ENCODE measurements at places on chromosomes 7 and 10.
A peak's percentile ranks its signal among the peaks of the same experiment; 100 is the strongest.

GRCh38 chr10:89837165-89838043, 136.0 kb downstream of the KIF20B start:
- DNase-seq = no peak

- peak; percentile 30 for DNase-seq
These were observed 100.9 kb upstream of the PDLIM1 start for GRCh38 chr10:95391581-95392216.

DNA sequence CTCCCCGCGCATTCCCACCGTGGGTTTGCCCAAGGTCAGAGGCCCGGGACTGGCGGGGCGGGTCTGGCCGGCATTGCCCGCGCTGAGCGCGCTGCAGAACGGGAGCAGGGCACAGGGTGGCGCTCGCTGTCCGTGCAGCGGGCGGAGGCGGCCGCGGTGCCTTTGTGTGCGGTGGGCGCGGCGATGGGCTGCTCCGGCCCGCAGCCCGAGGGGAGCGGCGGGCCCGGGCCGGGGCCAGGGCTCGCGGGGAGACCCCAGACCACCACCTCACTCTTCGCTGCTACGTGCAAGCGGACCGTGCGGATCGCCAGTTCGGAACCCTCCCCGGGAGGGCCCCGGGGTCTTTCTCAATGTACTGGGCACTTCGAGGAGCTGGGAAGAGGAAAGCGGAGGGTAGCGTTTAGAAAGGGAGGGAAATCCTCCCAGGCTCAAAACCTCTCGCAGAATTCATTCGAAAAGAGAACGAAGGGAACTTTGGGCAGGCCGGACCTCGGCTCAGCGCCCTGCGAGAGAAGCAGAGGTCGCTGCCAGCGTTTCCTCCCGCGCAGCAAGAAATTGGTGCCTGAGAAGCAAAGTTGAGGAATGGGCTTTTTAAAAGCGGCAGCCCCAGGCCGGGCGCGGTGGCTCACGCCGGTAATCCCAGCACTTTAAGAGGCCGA, 8.5 kb downstream of the SP8 start:
- DNase-seq = no peak

DNA sequence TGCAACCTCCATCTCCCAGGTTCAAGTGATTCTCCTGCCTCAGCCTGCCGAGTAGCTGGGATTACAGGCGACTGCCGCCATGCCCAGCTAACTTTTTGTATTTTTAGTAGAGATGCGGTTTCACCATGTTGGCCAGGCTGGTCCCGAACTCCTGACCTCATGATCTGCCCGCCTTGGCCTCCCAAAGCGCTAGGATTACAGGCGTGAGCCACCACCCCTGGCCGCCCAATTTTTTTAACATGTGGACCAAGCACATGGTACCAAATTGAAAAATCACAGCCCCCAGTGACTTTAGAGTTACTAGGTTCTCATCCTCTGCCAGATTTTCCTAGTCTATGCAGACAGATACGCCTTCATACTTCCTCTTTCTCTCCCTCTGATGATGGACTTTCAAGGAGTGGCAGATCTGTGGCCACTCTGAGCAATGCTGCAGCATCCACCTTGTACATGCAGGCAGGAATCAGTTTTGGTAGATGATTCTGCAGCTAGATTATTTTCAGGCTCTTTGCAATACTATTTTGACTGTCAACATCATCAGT, 34.0 kb upstream of the EZH2 start:
- DNase-seq = no peak

- DNase-seq = no peak
These were observed 170.8 kb downstream of the RNF216 start for GRCh38 chr7:5610500-5611186.

GRCh38 chr7:27942711-27943110, 202.7 kb downstream of the TAX1BP1 start:
- DNase-seq = no peak

GRCh38 chr7:16978358-16979244, 96.8 kb upstream of the AGR3 start:
- peak; percentile 91 for DNase-seq

DNA sequence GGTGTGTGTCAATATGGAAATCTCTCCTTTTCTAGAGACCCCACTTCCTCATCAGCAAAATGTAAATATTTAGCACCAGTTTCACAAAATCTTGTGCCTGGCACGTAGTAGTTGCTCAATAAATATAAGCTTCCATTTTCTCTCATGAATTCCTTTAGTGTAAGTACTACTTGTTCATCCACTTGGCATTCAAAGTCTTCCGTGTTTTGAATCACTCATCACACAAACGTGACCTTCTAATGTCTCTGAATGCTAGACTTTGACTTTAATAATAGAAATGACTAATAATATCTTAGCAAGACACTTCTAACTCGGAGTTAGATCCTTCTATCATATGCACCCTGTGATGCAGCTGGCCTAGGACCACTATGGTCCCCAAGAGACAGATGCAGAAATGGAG, 168.7 kb upstream of the ZNF32 start:
- DNase-seq = peak; percentile 72

DNA sequence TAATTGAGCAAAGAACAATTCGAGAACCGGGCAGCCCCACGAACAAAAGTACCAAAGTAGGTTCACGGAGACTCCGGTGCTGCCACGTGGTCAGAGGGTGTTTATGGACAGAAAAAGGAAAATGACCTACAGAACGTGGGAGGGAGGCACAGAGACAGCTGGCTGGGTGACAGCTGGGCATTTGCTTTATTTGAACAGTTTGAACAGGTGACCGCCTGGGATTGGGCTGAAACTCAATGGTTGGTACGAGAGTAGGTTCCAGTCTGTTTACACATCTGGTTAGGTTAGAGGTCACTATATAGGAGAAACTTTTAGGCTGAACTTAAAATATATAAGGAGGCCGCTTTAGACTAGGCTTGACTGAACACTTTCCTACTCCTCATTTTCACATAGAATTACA, 50.6 kb upstream of the CELF2 start:
- no peak for DNase-seq

DNA sequence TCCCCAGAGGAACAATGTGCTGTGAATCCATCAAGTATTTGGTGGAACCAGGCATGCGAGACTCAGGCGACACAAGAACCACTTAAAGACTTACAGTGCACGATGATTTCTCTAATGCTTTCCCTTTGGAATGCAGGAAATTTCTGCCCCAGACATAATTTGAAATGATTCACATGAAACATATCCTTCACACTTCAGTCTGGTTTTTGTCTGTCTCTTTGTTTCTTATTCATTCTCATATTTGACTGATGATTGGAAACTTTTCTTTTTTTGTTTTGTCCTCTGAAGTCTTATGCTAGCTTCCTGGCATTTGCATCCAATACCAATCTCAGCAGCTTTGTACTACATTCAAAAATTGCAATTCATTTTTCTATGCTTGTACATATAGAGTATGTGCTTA, 502.8 kb downstream of the PHTF2 start:
- DNase-seq = peak; percentile 7

DNA sequence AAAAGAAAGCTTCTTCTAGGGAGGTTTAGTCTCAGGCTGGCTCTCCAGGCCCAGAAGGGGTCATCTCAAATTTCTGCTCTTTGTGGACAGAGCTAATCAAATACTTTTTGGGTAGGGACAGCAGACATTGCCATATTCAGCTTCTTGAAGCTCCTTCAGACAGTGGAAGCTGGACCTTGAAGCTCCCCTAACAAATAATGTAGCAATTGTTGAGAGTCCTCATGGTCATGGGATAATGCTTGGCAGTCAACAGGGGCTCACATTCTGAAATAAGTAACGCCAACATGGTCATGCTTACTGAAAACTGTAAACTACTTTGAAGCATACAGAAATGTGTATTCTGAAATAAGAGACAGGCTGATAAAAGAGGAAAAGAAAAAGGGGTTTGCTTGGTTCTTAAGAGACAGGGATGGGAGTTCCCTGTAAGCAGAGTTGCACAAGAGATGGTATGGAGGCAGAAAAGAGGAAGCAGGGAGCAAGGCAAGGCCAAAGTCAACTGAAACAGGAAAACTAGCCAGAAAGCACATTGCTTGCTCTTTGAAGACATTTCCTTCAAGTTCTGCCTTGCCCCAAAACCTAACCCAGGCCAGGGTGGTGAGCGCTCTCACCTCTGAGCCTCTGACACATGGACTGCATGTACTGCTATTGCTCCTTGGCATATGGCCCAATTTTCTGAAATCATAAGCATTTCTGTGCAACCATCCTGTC, 53.1 kb upstream of the KMT2E start:
- DNase-seq = peak; percentile 65

- peak; percentile 44 for DNase-seq
These were observed 41.8 kb upstream of the HERPUD2 start for GRCh38 chr7:35736725-35737124.

DNA sequence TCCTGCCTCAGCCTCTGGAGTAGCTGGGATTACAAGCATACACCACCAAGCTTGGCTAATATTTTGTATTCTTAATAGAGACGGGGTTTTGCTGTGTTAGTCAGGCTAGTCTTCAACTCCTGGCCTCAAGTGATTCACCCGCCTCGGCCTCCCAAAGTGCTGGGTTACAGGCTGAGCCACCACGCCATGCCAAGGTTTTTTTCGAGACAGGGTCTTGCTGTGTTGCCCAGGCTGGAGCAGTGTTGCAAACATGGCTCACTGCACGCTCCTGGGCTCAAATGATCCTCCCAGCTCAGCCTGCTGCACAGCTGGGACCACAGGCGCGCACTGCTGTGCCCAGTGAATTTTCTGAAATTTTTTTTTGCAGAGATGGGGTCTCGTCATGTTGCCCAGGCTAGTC, 3.3 kb upstream of the SEC31B start:
- no peak for DNase-seq

- DNase-seq = peak; percentile 39
These were observed 223.1 kb downstream of the REEP3 start for GRCh38 chr10:63744060-63744941.

GRCh38 chr10:49371967-49372366, 23.9 kb downstream of the DRGX start:
- no peak for DNase-seq

DNA sequence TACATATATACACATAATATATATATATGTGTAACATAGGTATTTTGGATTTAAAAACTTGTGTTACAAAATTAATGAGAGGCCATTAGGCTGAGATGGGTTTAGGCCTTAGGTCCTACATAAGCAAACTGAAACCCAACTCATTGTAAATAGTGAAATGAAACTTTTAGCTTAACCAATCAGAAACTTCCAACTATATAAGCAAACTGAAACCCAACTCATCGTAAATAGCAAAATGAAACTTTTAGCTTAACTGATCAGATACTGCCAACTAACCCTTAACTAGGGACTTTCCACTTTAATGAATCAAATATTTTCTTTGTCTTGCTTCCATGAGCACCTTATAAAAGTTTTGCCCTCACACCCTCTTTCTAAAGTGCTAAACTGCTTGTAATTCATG, 17.3 kb upstream of the SAMD9L start:
- peak; percentile 36 for DNase-seq

DNA sequence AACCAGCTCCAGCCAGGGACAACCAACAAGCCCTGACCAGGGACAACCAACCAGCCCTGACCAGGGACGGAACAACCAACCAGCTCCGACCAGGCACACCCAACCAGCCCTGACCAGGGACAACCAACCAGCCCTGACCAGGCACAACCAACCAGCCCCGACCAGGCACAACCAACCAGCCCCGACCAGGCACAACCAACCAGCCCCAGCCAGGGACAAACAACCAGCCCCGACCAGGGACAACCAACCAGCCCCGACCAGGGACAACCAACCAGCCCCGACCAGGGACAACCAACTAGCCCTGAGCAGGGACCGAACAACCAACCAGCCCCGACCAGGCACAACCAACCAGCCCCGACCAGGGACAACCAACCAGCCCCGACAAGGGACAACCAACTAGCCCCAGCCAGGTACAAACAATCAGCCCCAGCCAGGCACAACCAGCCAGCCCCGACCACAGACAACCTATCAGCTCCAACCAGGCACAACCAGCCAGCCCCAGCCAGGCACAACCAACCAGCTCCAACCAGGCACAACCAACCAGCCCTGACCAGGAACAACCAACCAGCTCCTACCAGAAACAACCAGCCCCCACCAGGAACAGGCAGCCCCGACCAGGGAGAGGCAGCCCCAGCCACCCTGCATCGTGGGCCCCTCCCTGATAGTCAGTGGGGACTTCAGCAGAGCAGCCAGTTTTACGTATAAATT, 56.4 kb downstream of the PROSER2 start:
- no peak for DNase-seq

- DNase-seq = no peak
These were observed 233.5 kb downstream of the XPNPEP1 start for GRCh38 chr10:109689785-109690184.

DNA sequence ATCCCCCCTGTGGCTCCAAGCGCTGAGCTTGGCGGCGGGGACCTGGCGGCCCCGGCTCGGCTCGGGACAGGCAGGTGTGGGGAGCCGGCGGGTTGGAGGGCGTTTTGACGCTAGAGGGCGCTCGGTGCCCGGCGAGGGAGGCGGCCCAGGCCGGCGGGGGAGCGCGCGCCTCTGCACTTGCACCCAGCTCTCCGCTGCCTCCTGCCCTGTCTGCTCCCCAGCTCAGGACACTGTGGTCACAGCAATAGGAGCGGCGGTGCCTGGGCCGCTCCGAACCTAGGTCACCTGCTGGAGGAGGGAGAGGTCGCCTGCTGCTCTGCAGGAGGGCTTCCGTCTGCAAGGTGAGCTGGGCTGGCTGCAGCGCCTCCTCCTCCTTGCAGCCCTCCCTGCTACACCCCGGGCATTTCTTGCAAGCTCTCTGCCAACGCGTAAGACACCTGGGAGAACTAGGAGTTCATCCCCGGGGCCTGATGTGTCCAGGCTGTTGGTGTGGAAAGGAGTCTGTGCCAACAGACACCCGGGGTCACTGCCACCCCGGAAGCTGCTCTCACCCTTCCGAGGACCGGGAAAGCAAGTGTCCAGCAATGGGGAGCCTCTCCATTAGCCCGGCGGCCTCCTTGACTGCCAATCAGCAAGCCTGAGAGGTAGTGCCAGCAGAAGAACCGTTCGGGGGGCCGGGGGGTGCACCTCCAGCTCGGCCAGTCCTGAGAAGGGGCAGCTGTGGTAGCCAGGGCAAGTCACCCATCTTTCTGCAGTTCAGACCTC, 620.4 kb downstream of the GALNT17 start:
- DNase-seq = no peak

- DNase-seq = peak; percentile 12
These were observed 4.4 kb downstream of the SH2D4B start for GRCh38 chr10:80542053-80542452.

- DNase-seq = peak; percentile 13
These were observed 66.9 kb upstream of the FHIP2A start for GRCh38 chr10:114754445-114755320.

DNA sequence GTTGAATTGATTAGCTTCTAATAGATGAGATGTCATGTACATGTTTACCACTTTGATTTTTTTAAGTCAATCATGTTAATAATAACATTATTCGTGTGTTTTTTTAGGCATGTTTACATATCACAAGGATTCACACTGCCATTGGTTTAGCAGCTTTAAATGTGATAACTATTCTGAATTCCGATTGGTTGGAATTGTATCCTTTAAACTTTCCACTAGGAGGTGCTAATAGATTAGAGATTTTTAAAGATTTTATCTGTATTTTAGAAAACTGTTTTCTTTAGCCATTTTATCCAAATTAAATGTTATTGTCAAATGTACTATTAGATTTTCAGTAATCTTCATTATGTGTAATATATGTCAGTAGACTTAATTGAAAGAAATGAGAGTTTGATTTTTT, 83.2 kb downstream of the HECTD2 start:
- peak; percentile 67 for DNase-seq

GRCh38 chr7:151597541-151598444, 78.1 kb upstream of the RHEB start:
- peak; percentile 91 for DNase-seq

GRCh38 chr10:118447478-118448270, 105.5 kb upstream of the FAM204A start:
- DNase-seq = peak; percentile 36
